G401 (cell line): ENCODE measurements at places on chromosomes 1 and 21.

GRCh38 chr1:204074274-204075138 lies 1.6 kb downstream of the SOX13 start:
- DNase-seq, result peak; percentile 51

DNA sequence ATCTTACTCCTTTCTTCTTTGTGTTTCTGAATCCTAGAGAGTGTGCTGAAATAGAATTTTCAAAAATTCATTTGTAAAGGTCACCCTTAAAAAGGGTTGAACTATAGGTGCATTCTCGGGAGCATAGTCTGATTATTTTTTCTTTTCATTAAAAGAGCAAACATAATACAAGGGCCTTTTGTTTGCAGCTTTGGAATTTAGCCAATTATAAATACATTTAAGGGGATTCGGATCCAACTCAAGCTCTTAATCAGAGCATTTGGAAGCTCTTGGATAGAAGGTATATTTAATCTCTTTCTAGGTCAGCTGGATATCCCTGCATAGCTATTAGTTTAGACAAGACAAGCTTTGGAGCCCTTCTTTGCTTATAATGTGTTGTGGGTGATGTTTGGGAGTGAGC lies 321.7 kb downstream of the HHAT start:
- DNase-seq, result no peak

- peak; percentile 44 for DNase-seq
Observed at GRCh38 chr1:24705260-24706073, 39.8 kb upstream of the CLIC4 start.

- peak; percentile 4 for DNase-seq
Observed at GRCh38 chr1:64194168-64195080, 9.0 kb upstream of the UBE2U start.

DNA sequence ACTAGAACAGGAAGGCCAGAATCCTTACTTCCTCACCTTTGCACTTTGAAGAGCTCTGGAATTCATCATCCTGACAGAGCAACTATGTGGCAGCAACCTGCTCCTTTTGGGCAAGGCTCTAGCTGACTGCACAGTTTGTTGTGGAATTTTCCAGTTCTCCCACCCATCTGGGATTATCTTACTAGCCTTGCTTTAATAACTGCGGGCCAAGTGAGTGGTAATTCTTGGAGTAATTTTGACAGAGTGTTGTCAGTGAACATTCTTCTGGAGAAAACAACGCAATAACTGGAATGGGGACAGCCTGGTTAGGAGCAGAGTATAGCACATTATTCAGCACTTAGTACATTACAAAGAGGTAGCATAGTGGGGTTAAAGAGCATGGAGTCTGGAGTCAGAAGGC lies 75.3 kb downstream of the NTMT2 start:
- DNase-seq, result no peak

DNA sequence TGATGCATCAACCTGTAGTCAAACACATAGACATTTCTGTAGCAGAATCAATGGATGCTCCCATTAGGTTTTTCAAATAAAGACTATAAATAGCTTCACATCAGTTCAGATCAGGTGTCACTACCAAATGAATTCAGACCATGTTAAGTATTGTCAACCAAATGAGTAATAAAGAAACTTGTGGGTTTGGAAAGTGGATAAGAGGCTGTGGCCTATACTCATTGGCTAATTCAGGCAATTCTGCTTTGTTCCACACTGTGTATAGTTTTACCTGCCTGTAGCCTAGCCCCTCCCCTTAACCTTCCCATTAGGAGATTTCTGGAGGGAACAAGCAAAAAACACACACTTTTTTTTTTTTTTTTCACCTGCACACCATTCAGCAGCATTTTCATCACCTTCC lies 321.2 kb downstream of the HLX start:
- no peak for DNase-seq
